ENCODE measurements at places on chromosomes 16 and 17.

DNA sequence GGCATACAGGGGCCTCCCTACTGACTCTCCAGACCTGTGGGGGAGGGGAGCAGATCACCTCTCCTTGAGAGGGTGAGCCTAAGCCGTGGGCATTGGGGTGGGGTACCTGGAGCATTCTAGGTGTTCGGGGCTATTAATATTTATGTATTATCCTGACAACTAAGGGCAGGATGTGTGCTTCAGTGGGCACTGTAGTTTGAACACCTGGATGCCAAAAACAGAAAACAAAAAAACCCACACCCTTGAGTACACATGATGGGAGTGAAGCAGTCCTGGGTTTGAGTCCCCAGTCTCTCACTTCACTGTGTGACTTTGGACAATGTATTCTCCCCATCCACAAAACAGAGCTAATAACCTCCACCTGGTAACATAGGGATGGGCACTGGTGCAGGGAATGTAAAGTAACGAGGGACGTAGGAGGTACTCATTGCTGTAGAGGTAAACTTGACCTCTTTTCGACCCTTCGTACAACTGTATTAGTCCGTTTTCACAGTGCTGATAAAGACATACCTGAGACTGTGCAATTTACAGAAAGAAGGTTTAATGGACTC lies 257.8 kb downstream of the CPPED1 start:
- no peak for DNase-seq

DNA sequence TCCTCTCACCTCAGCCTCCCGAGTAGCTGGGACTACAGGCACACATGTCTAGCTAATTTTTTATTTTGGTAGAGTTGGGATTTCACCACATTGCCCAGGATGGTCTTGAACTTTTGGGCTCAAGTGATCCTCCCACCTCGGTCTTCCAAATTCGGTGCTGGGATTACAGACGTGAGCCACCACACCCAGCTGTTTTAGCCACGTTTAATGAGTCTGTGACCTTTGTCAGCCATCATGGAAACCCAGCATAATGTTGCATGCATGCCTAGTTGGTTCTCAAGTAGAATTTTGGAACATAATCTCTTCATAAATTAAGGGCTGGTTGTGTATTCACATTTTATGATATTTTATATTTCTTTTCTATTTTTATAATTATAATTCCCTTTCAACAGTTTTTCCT lies 42.0 kb downstream of the GOSR1 start:
- DNase-seq = no peak

GRCh38 chr17:45008216-45008615 lies 40.1 kb upstream of the C1QL1 start:
- DNase-seq = no peak

- no peak for DNase-seq
Observed at GRCh38 chr16:68834550-68834949, 8.8 kb upstream of the TANGO6 start.

- DNase-seq = no peak
Observed at GRCh38 chr16:1245452-1246020, 5.0 kb downstream of the TPSAB1 start.

- no peak for DNase-seq
Observed at GRCh38 chr16:89572485-89573205, 2.9 kb upstream of the CPNE7 start.

GRCh38 chr16:76634847-76635697 lies 357.9 kb downstream of the CNTNAP4 start:
- DNase-seq = no peak

- peak; percentile 55 for DNase-seq
Observed at GRCh38 chr16:81466356-81466980, 21.9 kb downstream of the CMIP start.

DNA sequence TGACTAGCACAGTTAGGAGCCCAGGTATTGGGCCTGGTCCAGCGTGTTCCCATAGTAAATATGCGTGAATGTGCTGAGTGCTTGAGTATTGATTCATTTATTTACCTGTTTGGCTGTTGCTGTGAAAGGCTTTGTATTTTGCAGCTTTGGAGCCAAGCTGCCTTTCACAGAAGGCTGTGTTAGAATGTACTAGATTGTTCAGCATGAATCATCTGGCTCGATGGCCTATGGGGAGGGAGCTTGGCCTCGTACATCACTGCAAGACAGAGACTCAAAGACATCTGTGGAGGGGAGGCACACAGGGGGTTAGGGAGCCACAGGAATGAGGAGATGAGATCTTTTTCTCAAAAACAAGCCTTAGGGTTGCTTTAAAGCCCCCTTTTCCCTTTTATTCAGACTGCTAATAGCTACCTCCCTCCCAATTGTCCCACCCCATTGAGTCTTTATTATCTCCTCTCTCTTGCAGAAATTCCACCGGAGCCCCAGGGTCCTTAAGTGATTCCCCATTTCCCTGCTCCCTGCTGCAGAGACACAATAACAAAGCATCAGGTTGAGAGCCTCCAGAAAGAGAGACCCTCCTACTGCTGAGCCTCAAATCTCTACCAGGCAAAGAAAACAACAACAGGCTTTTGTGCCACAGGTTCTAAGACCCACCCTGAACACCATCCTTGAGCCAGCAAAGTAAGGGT lies 307.2 kb downstream of the ABCC12 start:
- DNase-seq = peak; percentile 69

GRCh38 chr17:76493505-76494167 lies 7.6 kb downstream of the RHBDF2 start:
- no peak for DNase-seq

- DNase-seq = no peak
Observed at GRCh38 chr17:33837281-33837680, 417.8 kb upstream of the CCL2 start.

DNA sequence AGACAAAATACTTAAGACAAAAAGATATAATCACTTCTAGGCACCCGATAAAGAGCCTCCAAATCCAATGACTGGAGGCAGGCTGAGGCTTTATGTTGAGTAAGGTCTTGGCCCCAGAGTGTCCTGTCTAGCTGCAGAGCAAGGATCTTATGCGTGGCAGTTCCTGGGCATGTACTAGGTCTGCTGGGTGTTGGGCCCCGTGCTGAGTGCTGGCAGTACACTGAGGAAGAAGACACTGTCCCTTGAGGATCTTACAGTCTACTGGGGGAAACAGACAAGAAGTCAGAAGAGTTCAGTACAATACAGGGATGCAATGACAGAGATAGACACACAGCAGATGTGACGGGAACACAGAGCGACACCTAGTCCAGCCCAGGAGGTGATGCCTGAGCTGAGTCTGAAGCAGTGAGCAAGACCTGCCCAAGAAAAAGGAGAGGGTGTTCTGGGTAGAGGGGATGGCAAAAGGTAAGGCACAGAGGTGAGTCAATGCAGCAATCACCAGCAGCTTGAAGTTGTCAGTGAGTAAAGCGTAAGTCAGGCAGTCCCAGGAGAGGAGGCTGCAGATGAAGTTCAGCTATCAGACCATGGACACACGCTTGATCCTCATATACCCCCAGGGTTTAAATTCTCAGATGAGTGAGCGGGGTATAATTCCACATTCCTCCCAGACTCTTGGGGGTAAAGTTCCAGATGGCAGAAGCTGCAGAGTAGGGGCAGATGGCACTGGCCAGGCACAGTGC lies 18.1 kb downstream of the MAP3K14 start:
- DNase-seq = no peak

DNA sequence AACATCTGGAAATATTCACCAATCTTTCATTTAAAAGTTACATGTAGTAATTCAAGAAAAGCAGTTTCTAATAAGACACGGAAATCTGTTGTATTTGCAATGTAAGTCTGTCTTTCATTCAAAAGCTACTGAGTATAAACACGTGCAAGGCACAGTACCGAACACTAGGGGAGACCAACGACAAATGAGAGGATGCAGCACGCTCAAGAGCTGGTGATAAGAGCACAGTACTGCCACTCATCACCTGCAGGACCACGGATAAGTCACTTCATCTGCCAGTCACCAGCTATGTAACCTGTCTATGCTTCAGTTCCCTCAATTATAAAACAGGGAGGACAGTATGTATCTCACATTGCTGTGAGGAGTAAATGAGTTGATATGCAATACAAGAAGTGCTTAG lies 67.1 kb downstream of the CLEC18A start:
- DNase-seq = no peak

- no peak for DNase-seq
Observed at GRCh38 chr16:89009343-89010209, 32.6 kb upstream of the CBFA2T3 start.

DNA sequence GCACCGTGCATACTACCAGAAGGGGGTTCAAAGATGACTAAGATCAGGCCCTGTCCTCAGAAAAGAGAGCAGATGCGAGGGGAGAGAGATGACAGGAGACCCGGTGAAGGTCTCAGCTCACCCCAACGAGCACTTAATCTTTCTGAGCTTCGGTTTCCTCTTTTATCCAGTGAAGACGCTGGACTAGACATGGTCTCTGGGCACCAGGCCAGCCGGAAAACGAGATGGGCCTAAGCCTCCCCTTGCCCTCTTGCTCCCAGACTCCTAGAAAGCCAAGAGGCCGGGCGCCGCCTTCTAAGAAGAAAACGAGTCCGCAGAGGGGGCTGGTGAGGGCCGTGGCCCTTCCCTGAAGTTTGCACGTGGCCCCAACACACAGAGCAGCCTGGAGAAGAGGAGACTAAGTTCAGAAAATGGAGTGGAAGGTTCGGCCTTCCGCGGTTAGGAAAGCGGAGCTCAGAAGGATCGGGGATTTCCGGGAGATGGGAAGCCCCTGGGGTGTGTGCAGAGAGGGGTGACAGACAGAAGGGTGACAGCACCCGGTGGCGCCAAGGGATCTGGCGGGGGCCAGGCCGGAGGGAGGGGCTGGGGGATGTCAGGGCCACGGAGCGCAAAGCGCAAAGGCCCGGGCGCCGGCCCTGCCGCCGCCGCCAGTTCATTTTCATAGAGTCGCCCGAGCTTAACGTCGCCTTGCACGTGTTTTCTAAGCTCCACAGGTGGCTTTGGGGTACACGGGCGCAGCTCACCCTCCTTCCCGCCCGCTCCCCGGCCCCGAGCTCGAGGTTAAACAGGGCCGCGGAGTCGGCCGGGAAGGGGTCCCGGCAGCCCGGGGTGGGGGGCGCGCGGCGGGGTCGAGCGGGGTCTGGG lies 42.1 kb upstream of the BHLHA9 start:
- no peak for DNase-seq

All from midbrain (tissue), 1 donor.